8988T (cell line): ENCODE measurements at places on chromosomes 7 and 10.

GRCh38 chr7:139118234-139118804, 8.8 kb upstream of the ZC3HAV1 start:
- DNase-seq = no peak

DNA sequence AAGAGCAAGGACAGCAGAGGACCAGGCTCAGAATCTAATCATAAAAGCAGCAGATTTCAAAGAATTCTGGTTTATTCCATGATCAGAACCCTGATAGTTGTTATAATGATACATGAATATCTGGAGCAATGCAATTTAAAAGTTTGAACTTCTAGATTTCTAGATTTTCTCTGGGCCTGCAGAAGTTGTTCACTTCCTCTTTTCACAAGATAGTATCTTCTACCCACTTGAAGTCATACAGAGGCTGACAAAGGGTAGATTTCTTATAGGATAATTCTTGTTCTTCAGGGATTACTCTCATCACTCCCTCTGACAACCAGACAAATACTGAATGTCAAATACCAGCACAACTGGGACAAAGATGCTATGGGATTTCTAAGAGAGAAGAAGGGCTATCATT, 320.0 kb upstream of the ETV1 start:
- no peak for DNase-seq

DNA sequence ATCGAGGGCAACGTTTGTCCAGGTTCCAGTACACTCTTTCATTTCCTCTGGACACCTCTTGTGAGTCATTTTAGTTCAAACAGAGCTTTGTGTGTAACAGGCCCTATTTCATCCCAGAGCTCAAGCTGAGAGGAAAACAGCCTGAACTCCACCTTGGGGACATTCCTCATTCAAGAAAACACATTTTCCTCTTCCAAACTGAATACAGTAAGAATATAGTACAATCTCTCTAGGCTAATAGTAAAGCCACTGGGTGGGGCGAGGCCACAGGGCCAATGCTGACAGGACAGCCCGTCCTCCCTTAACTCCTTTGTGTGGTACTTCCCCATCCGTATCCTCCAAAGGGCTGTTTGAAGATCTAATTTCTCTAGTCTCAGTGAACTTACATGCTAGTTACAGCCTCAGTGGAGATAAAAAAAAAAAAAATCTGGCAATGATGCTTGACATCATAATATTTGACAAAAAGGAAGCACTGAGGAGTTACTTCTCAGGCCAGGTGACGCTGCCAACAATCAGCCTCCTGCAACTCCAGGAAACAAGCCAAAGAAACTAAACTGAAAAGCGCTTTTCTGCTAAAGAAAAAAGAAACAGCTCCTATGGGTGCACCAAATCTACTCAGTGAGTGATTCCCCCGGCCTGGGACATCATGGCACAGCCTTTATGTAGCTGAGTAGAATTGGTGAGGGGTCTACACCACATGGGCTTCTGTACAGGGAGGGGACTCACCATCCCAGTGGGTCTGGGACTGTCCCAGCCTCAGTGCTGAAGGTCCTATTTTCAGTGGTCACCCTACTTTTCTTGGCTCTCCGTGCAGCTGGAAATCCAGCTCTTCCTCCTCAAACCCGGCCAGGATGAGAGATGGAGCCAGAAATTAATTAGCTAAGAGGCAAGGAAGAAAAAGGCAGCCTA, 238.2 kb upstream of the NEBL start:
- no peak for DNase-seq

- DNase-seq = no peak
Observed at GRCh38 chr10:125057158-125058001, 103.0 kb downstream of the CTBP2 start.

DNA sequence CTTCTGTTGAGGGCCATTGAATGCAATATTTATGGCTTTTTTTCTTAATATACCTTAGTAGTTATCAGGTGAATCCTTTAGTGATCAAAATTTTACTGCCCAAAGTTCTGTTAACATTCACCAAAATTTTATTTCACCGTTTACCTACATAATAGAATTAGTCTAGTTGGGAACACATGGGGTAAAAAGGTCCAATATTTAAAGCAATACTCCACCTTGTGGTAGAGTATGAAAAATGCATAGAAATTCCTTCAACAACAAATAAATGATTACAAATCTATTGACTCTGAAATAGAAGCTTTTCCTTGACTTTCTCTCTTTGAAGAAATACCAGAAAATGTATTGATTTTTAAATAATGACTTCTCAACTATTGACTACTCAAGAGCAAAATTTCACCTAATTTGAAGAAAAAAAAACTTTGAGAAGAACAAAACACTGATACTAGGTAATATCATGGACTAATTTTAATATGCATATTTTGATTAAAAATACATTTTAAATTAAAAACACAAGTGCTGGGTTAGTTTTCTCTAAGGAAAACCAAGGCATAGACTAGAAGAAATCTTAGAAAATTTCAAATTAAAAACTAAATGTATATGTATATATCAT, 43.3 kb downstream of the POLR1F start:
- no peak for DNase-seq

DNA sequence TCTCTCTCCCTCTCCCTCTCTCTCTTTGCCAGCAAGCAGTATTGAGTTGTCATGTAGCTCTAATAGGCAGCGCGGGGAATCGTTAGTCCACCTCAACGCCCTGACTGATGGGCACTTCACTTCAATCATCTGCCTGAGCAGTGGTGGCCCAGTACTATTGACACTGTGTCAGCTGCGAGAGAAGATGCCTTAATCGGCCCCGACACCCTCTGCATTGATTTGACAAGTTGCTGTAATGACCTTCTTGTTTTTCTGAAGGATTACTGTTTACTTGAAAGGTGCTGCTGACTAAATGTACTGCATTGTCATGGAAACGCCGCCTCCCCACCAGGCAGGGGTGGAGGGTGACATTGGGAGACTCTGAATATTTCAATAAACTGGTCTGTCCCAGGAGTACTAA, 913.8 kb downstream of the KCNMA1 start:
- DNase-seq = no peak

GRCh38 chr10:103238506-103239252, 7.0 kb upstream of the RPEL1 start:
- no peak for DNase-seq

DNA sequence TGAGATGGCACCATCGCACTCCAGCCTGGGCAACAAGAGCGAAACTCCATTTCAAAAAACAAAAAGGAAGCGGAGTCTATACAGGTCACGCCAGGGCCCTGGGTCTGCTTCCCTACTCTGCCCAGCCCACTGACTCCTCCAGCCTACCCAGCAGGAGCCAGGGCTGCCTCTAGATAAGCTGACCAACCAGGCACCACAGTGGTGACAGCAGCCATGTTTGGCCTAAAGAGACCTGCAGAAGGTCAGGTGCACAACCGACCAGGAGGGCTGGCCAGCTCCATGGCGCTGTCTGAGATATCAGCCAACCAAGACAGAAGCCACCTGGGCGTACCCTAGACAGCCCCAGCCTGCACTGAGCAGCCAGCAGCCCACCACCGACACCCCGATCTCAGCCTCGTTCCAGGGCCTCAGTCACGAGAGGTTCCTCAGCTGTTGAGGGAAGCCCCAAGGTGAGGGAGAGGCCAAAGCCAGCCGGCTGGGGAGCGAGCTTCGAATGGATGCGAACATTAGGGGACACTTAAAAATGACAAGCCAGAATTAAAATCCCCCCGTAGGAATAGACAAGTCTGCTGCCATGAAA, 24.4 kb upstream of the PWWP2B start:
- DNase-seq = no peak

DNA sequence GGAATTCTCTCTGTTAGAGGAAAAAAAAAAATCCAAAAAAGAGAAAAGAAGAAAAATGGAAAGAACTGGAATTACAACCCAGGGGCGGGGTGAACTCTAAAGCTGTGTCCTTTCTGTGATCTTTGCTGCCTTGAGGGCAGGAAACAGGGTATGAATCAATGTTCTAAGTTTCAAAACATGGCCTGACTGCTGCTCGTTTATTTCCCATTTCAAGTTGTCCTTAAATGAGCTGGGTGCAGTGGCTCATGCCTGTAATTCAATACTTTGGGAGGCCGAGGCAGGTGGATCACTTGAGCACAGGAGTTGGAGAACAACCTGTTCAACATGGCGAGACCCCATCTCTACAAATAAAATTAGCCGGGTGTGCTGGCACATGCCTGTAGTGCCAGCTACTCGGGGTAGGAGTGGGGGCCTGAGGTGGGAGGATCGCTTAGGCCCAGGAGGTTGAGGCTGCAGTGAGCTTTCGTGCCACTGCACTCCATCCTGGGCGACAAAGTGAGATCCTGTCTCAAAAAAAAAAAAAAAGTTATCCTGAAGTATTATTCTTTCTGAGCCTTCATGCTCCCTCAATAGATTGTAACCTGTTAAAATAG, 24.7 kb upstream of the TFAM start:
- no peak for DNase-seq

DNA sequence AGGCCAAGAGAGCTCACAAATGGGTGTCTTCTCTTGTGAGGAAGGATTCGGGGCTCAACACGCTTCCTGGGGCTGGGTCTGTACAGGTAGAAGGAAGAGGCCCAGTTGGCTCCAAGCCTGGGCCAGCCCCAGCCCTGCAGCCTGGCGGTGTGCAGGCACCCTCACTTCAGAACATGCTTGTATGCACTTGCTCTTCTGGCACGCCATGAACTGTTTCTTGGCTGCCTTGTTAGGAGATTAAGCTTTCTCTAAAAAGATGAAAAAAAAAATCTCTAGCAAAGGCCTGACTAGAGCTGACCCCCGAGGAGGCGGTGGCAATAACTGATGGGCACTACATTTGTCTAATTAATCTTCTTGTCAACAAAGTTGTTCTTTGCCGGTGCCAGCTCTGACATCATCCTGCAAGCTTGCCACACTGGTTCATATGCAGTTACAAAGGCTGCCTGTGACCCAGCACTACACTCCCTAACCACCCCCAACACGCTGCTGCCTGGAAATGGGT, 94.7 kb downstream of the WDR11 start:
- no peak for DNase-seq

- no peak for DNase-seq
Observed at GRCh38 chr10:17756557-17757217, 4.7 kb downstream of the TMEM236 start.

GRCh38 chr7:13894377-13894776, 95.1 kb downstream of the ETV1 start:
- no peak for DNase-seq

GRCh38 chr7:3200504-3200903, 100.5 kb upstream of the SDK1 start:
- DNase-seq = peak; percentile 46

GRCh38 chr7:134024739-134025138, 102.4 kb upstream of the LRGUK start:
- DNase-seq = no peak

DNA sequence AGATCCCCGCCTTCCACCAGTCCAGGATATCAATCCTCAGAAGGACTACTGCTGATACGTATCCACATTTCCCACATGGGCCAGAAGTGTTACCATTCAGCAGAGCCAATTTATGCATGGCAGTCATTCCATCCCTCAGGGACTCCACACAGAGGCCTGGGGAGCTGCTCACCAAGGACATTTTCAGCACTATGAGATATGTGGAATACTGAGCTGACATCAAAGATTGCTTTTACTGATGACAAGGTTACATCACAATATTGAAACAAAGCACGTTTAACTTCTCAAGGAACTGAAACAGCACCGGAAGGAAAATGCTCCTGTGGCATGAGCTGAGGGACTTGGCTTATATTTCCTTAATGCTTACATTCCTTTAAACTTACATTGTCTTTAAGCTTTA, 335.1 kb downstream of the BMPER start:
- DNase-seq = no peak

GRCh38 chr7:20438694-20439376, 108.1 kb downstream of the ITGB8 start:
- DNase-seq = no peak

DNA sequence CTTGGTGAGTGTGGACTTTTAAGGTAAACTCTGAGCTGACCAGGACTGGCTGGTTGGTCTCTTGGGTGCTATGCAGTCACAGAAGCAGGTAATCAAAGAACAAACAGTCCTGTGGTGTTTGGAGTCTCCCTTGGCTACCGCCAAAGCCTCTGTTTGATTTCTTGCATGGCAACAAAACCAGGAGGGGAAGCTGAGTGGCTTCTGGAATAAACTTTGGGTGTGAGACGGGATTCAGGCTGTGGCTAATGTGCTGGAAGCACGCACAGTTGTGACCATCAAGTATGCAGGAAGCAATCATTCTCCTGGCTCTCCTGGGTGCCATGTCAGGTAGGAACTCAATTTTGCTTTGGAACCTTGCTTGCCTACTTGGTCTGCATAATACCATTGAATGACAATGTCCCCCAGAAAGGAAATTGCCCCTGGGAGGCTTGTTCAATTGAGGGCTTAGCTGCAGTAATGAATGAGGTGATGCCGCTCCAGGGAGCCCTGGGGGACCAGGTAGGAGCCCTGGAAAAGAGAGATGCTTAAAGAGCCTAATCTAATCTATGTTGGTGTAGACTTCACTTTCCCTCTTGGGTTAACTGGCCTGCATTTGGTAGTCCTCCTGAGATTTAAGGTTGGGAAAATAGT, at the start of gene CDHR3:
Gene CDHR3, plus strand, starts transcription at position 227 of the 630 bp plus-strand sequence. Its CDS starts 55 bp downstream, at position 282.
- no peak for DNase-seq

DNA sequence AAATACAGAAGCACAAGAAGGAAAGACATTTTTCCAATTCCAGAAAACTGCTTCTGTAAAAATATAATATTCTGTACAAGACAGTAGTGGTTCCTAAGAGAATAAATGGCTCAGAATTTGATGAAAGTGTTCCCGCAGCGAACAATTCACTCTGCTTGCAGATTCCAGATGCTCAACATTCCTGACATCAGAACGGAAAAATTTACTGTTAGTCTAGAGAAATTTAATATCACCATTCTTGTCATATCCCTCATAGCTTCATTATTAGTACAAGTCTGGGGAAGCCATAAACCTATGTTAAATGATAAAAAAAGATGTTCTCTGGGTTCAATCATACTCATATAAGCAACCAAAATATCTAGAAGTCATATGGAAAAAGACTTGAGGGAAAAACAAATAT, 83.6 kb downstream of the MPP7 start:
- DNase-seq = no peak

DNA sequence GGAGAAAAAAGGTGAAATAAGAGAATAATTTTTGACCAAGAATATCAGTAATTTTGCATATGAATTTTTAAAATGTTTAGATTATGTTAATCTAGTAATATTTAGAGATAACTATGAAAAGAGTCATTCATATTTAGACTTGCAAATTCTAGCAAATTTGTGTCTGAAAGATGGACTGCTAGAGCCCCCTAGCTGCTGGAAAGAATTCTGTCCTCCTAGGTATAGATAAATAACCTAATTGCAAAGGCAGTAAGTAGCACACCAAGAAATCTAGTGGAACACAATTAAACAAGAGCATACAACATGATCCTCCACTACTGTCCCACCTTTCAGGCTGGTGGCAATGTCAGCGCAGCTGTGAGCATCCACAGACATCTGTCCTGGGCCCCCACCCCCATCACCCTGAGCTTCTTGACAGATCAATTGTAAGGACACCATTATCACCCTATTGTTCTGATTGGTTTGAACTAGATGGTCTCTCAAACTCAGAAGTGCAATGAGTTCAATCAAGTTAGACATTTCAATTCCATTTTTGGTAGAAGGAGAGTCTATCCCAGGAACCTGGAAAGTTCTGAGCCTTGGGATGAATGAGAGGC, 15.0 kb upstream of the GFRA1 start:
- no peak for DNase-seq

GRCh38 chr10:3969876-3970666, 185.1 kb upstream of the KLF6 start:
- DNase-seq = no peak

GRCh38 chr7:45923818-45924217, 2.7 kb upstream of the IGFBP3 start:
- DNase-seq = no peak

- DNase-seq = no peak
Observed at GRCh38 chr10:110305767-110306451, 1.2 kb upstream of the SMNDC1 start.
